Tibial artery (tissue), 4 donors: ENCODE measurements at places on chromosomes 7 and 10.

DNA sequence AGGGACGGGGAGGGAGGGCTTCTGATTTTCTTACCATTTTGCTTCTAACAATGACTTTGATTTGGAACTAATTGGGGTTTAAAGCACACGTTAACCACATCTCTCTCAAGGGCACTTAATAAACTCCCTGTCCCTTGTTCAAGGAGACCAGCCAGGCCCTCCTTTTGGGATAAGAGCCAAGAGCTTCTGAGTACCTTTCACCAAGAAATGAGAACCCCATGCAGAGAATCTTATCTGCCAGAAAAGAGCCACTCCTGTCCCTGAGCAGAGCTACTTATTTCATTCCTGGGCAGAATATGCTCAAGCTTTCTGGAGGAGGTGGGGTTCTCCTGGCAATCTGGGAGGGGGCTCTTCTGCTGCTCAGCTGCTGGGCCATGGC is 574.6 kb downstream of the GALNT17 start:
- no peak overlapping the region for H3K27ac ChIP-seq
- DNase-seq = no peak
- peaks cover 6% of the 10 kb centered on the region for H3K36me3 ChIP-seq
- no peaks in the 10 kb centered on the region for H3K27me3 ChIP-seq
- H3K4me3 ChIP-seq = no peak overlapping the region

DNA sequence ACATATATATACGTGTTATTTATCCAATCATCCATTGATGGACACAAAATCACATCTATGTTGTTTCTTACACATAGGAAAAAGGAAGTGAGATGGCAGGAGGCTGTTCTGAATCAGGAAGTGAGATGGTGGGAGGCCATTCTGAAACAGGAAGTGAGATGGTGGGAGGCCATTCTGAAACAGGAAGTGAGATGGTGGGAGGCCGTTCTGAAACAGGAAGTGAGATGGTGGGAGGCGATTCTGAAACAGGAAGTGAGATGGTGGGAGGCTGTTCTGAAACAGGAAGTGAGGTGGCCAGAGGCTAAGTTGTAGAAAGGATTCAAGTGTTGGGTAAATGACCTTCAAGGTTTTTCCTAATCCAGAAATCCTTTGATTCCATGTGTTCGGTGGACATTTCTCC is 921.5 kb downstream of the TYW1 start:
- H3K4me1 ChIP-seq = no peaks in the 10 kb centered on the region
- DNase-seq = no peak
- no peaks in the 10 kb centered on the region for H3K36me3 ChIP-seq
- no peak overlapping the region for H3K27ac ChIP-seq
- H3K4me3 ChIP-seq = no peak overlapping the region

DNA sequence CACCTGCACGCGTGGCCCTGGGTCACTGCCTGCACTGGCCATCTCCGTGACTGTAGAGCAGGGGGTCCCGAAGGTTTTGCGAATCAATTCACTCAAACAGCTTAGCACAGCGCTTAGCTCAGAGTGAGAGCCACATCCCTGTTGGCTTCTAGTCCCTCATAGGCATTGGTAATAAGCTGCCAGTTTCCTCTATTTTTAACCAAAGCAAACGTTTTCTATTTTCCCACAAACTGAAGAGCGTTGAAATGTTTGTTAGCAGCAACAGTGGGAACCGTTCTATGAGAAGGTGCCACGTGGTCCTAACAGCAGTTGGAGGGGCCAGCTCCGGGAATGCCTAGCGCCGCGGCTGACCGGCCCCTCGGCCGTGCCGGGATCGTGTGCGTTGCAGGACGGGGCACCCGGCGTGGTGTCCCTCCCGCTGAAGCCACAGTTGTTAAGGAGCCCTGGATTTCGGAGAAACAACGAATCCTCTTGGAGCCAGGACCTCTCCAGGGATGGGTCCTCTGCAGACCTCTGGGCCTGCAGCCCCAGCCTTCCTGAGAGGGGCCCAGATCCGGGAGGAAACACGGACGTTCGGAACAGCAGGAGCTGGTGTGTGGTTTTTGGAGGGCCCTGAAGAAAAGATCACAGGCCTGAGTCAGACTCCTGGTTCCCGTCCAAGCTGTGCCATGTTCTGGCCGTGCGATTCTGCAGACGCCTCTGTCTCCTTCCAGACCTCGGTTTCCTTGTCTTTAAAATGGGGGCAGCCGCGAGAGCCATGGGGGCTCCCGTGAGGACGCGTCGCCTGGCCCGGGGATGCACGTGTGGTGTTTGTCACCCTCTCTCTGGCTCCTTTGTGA is 40.3 kb downstream of the FAM20C start:
- no peaks in the 10 kb centered on the region for H3K36me3 ChIP-seq
- peaks cover 9% of the 10 kb centered on the region for H3K4me1 ChIP-seq
- H3K4me3 ChIP-seq = peak overlapping the region; percentile 38
- H3K27me3 ChIP-seq = no peaks in the 10 kb centered on the region
- peak overlapping the region; percentile 92 for H3K27ac ChIP-seq
- peak; percentile 90 for DNase-seq

DNA sequence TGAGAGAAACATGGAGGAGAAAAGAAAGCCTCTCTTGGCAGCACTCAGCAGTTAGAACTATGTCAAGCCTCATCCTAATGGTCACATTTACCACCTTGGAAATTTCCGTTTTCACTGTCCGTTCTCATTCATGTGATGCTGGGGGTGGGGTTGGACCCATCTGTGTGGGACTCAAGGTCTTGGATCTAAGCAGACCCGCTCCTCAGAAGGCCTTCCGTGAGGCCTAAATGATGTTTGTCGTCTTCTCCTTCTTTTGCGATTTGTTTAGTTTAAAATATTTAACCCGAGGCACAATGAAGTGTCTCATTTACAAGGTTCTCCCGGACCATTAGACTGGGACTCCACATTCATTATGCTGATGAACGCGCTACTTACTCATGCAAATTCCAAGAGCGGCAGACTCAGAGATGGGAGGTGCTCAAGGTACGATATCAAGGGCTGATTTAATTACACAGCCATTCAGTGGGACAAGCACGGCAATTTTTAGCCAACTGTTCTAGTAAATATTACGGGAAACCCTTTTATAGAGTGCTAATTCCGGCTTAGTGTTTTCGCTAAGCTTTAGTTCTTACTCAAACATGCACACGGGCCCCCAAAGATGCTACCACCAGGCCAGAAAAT is 109.1 kb upstream of the EFCAB10 start:
- H3K27ac ChIP-seq = peak overlapping the region; percentile 48
- DNase-seq = no peak
- H3K4me1 ChIP-seq = peaks cover 9% of the 10 kb centered on the region
- H3K4me3 ChIP-seq = peak overlapping the region; percentile 54

DNA sequence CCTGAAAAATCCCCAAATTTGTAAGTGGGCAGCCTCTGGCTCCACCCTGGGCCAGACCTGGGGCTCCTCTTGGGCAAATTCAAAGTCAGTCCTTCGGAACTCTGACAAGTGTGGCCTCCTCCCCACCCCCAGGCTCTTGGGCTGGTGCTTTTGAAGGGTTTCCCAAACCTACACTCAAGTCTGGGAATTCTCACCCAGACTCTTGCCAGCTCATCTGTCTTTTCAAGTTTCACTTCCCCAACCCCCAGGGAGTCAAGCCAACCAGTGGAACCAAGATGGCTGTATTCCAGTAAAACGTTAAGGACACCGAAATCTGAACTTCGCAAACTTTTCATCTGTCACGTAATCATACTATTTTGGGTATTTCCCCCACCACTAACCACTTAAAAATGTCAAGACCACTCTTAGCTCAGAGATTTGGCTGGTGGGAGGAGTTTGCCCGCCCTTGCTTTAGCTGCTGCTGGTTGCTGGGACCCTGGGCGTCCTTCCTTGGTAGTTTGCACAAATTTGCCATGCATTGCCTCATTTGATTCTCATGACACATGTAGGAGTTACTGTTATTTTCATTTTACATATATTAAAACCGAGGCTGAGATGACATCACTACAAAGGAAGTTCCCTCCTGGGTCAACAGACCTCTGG is 1.7 kb upstream of the MYO1G start:
- peaks cover 17% of the 10 kb centered on the region for H3K36me3 ChIP-seq
- H3K27ac ChIP-seq = no peak overlapping the region
- no peak overlapping the region for H3K4me3 ChIP-seq
- no peaks in the 10 kb centered on the region for H3K27me3 ChIP-seq
- peaks cover 6% of the 10 kb centered on the region for H3K4me1 ChIP-seq
- DNase-seq = no peak

DNA sequence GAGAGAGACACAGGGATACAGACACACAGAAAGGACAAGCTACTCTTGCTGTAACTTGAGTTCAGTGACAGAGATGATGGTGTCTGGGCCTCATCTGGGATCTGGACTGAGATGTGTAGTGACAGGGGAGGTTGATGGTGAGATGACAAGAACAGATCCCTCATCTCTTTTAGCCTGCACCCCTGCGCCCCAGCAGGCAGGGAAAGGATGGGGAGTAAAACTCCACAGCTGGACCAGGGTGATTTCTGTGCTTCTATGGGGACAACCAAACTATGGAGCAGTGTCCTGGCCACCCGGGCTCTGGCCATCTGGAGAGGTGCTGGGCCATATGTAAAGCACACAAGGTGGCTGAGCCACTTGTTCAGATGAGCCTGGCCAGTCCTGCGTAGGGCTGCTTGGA is 4.5 kb upstream of the LRRC18 start:
- H3K36me3 ChIP-seq = no peaks in the 10 kb centered on the region
- peak; percentile 29 for DNase-seq
- no peaks in the 10 kb centered on the region for H3K27me3 ChIP-seq
- H3K4me3 ChIP-seq = no peak overlapping the region
- H3K4me1 ChIP-seq = no peaks in the 10 kb centered on the region

- H3K4me1 ChIP-seq = no peaks in the 10 kb centered on the region
- no peak overlapping the region for H3K27ac ChIP-seq
- DNase-seq = no peak
- H3K36me3 ChIP-seq = no peaks in the 10 kb centered on the region
These were observed 1281.2 kb upstream of the SORCS1 start for GRCh38 chr10:108445746-108446145.

DNA sequence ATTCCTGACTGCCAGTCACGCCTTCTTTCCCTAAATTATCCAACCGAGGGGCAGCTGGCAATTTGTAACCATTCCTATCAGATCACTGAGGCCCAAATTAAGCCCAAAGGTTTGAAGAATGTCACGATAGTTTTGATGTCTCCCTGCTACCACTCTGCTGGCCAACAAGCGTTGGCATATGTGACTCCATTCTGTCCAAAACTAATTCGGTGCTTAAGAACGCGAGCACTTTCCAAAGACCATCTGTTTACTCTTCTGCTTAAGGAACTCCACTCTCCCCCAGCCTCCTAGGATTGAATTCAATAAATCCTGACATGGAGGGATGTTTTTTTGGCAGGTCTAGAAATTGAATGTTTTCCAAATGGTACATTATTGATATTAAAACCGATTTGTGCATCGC is 131.5 kb upstream of the CTBP2 start:
- no peaks in the 10 kb centered on the region for H3K27me3 ChIP-seq
- H3K4me1 ChIP-seq = no peaks in the 10 kb centered on the region
- no peak overlapping the region for H3K4me3 ChIP-seq
- no peak overlapping the region for H3K27ac ChIP-seq

GRCh38 chr7:138898802-138899201 is 82.4 kb downstream of the KIAA1549 start:
- DNase-seq = no peak
- no peaks in the 10 kb centered on the region for H3K27me3 ChIP-seq
- no peaks in the 10 kb centered on the region for H3K36me3 ChIP-seq
- no peaks in the 10 kb centered on the region for H3K4me1 ChIP-seq
- H3K4me3 ChIP-seq = no peak overlapping the region

GRCh38 chr10:29555746-29556481 is 78.9 kb downstream of the SVIL start:
- no peak for DNase-seq
- H3K4me1 ChIP-seq = no peaks in the 10 kb centered on the region
- peak overlapping the region; percentile 61 for H3K27ac ChIP-seq
- H3K36me3 ChIP-seq = peaks cover 42% of the 10 kb centered on the region
- no peaks in the 10 kb centered on the region for H3K27me3 ChIP-seq

DNA sequence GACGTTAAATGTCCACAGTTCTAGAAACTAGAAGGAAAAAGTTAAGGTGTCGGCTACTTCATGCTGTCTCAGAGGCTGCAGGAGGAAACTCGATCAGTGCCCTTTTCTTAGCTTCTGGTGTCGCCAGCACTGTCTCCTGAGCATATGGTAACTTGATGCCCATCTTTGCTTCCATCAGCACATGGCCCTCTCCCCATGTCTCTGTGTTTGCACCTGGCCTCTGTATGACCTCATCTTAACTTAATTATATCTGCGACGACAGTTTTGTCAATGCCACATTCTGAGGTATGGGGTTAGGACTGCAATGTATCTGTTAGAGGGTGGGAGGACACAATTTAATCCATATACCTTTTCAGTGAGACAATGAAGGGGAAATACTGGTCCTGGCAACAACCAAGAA is 449.9 kb downstream of the POM121L12 start:
- no peak overlapping the region for H3K27ac ChIP-seq
- H3K4me3 ChIP-seq = no peak overlapping the region
- no peak for DNase-seq
- H3K27me3 ChIP-seq = no peaks in the 10 kb centered on the region
- no peaks in the 10 kb centered on the region for H3K36me3 ChIP-seq

- no peak for DNase-seq
- H3K4me1 ChIP-seq = peaks cover 17% of the 10 kb centered on the region
- H3K4me3 ChIP-seq = no peak overlapping the region
- H3K36me3 ChIP-seq = no peaks in the 10 kb centered on the region
These were observed 77.9 kb downstream of the MAD1L1 start for GRCh38 chr7:2154831-2155230.

DNA sequence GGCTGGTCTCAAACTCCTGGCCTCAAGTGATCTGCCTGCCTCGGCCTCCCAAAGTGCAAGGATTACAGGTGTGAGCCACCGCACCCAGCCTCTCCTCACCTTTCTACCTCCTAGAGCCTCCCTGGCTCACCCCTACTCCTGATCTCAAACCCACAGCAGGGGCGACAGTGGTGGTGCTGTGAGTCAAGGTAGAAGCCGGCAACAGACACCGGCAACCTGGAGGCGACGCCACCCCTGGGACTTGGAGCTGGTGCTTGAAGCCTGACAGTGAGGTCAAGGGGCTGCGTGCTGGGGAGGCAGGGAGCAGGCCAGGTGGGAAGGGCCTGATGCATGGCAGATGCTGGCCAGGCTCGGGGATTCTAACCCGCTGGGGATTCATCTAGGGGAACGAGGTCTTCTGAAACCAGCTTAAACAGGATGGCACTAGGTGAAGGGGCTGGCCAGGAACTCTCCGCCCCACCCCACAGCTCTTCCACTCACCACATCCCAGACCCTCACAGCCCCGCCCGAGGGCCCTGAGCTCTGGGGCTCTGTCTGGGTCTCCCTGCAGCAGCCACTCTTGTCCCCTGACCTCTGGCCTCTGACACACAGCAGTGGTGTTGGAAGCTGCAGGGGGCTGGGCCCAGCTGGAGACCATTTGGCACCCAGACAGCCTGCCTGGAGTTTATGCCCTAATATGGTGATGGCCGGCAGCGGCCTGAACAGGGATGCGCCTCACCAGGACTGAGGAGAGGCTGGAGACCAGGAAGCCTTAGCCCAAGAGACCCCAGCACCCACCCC is 16.4 kb downstream of the KCNH2 start:
- no peaks in the 10 kb centered on the region for H3K27me3 ChIP-seq
- no peaks in the 10 kb centered on the region for H3K4me1 ChIP-seq
- DNase-seq = no peak
- H3K27ac ChIP-seq = peak overlapping the region; percentile 16
